ENCODE measurements at places on chromosomes 12 and 14.

GRCh38 chr14:51498411-51499227, 153.1 kb upstream of the FRMD6 start:
- no peak for DNase-seq

DNA sequence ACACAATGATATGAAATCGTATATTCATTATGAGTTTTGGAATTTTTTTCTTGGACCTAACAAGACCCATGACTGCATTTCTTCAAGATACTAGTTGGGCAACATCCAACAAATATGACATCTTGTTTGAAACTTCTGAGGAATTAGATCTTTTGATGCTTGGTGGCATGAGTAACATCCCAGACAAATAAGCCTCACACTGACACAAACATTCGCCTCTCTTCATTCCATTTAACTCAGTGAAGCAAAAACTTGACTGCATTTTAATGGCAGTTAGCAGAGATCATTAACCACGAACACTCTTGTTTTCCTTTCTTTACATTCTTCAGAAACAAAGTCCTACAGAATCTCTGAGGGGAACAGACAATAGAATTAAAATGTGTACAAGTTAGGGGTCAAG, 758.3 kb downstream of the C12orf50 start:
- no peak for DNase-seq

- DNase-seq = no peak
Observed at GRCh38 chr12:8698132-8698851, 501 bp downstream of the RIMKLB start.

DNA sequence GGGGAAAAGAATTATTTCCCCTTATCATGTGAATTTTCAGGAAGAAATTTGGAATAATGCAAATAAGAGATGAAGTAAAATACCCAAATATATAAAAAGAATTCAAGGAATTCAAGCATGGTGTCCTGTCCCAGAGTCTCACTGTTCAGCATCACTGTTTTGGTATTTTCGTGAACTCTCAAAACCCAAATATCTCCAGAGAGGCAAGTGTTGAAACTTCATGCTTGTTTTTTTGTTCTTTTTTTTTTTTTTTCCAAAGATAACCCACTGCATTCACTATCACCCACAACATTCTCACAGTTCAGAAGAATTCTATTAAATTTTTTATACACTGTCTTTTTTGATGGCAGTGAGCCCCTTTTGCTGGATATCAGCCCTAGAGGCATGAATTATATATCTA, 354.9 kb downstream of the DIO2 start:
- no peak for DNase-seq

GRCh38 chr14:90193925-90194324, 62.4 kb upstream of the PSMC1 start:
- no peak for DNase-seq

DNA sequence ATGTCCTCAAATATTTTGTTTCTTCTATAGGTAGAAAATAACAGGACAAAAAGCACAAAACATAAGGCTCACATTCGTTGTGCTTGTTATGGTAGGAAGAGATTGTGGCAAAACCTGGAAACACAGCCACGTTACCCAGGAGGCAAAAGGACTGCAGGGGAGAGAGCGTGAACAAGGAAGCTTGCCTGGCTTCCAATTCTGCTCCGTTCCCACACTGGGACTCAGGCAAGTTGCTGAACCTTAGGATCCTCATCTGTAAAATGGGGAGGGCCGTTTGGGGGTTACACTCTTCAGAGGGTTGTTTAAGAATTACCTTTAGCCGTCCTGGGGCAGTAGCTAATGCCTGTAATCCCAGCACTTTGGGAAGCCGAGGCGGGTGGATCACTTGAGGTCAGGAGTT, 205.3 kb downstream of the SSPN start:
- DNase-seq = no peak
